ENCODE measurements at places on chromosomes 6 and 20.
A peak's percentile ranks its signal among the peaks of the same experiment; 100 is the strongest.

GRCh38 chr6:151325075-151326050 lies 66.0 kb downstream of the ZBTB2 start:
- DNase-seq: no peak

- no peak for DNase-seq
Measured at GRCh38 chr20:9903048-9903655, 64.3 kb upstream of the PAK5 start.

DNA sequence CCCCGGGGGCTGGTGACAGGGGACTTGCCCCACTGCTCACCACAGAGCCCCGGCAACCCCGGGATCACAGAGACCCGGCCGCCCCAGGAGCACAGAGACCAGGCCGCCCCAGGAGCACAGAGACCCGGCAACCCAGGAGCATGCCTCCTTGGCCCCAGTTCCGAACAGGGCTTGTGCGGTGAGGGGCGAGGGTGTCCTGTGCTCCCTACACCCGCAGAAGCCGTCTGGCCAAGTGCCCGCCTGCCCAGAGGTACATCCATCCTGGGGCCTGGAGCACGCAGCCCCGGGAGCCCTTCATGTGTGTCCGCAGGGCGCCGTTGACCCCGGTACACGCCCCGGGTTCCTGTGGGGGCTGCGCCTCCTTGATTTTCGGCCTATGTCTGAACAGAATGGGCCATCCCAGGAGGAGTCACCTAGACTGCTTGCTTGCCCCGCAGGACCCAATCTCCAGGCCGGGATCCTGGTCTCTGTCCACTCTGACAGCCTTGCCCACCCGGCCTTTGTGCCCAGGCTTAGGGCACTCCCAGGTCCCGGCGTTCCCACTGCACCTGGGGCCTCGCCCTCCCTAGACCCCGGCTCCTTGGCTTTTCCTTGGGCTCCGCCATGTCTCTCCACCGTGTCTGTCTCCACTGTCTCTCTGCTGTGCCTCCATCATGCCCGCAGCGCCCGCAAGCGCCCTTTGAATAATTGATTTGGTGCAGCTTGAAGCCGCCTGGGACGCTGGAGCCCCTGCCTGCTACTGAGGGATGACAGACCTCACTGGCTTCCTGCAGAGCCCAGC lies 219.8 kb downstream of the ERMARD start:
- peak; percentile 17 for DNase-seq

DNA sequence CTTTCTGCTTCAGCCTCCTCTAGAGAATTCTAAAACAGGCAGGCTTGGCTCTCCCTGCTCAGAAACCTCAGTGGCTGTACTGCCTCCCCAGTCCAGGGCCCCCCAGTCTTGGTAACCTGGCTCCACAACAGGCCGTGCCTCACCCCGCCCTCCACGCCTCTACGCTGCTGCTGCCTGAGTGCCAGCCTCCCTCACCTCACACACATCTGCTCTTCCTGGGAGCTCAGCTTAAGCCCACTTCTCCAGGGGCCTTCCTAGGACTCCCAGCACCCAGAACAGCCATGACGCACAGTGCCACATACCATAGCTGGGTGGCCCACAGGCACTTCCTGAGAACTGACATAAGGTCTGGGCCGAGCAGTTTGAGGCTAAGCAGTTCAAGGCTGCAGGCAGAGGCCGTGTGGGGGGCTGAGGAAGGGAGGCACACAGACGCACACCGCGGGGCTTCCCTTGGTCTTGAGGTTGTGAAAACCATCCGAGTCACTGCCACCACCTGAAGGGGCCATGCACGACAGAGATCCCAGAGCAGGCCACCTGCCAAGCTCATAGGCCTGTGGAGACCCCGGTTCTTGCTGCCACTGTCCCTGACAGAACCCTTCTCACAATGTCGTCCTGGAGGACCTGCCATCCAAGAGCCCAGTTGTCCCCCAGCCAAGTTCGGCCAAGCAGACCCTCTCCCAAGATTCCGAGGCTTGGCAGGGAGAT lies 42.6 kb downstream of the DSTN start:
- peak; percentile 47 for DNase-seq

GRCh38 chr6:148451690-148452089 lies 109.1 kb downstream of the SASH1 start:
- DNase-seq: no peak

- no peak for DNase-seq
Measured at GRCh38 chr6:75278474-75279077, 6.0 kb downstream of the TMEM30A start.

DNA sequence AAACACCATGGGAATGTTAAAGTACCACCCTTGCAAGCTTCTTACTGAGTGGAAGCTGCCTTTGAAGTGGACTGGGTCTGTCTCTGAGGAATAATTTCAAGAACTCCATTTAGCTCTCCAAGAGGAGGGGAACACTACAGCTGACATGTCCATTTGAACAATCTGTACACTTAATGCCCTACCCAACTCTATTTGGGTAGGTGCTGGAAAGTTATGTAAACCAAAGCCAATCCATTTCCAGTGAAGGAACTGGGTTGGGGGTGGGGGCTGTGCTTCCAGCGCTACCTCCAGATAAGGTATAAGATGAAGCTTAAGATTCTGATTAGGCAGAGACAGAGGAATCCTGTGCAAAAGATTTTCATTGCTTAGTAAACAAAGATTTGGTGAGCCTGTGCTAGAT lies 122.0 kb downstream of the TCP11 start:
- no peak for DNase-seq

DNA sequence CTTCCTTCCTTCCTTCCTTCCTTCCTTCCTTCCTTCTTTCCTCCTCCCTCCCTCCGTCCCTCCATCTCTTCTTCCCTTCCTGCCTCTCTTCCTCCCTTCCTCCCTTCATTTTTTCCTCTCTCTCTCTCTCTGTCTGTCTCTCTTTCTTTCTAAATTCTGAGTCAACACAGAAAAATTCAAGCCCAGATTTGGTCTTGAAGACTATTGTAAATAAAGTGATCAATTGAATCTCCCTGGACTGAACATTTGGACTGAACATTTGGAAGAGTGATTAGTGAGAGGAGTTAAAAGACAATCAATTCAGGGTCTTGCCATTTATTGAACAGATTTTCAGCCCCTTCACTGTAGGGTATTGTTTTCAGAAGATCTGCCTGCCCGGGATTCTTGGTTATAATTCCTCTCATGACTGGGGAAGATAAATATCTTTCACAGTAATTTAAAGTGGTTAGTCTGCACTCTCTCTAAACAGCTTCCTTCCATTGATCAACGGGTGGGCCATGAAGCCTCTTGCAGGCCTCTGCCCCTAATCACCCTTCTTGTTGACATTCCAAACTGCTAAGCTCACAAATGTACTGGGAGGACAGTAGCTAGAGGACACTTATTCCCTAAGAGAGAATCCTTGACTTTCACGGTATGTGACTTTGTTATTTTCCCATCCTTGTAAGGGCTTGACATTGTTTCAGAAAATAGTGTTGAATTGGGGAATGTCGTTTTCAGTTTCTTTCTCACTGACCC lies 101.7 kb upstream of the BMP2 start:
- no peak for DNase-seq

DNA sequence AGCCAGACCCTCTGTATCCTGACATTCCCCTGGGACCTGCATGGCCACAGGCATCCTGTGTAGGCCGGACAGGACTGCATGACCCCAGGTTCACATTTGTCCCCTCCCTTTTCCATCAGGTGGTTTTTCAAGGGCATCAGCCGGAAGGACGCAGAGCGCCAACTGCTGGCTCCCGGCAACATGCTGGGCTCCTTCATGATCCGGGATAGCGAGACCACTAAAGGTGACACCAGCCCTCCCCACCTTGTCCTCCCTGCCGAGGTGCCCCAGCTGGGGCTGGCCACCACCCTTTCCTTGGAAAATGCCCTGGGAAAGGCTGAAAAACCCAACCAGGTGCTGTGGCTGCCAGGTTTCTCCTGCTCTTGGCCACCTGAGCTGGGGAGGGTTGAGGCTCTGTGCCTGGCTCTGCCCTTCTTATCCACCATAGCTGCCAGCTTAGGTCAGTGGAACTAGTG lies 27.6 kb downstream of the HCK start:
- DNase-seq: no peak

- DNase-seq: peak; percentile 29
Measured at GRCh38 chr6:26420688-26421171, 18.7 kb downstream of the BTN3A1 start.

DNA sequence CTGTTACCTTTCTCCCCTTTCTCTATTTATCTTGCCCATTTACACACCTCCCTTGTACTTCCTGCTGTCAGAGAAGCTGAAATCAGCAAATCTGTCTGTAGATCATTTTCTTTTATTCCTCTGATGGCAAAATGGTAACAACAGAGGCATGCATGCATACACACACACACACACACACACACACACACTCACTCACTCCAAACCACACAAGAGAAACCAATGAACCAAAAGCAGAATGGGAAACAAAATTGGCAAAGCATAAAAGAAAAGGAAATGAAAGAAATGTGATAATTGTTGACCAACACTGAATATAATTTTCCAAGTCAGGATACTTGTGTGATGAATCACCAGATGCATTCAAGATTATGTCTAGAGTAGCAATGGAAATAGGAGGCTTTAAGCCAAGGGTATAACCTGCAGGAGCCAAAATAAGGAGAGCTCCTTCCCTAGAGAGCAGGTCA lies 172.4 kb downstream of the PLCB4 start:
- DNase-seq: no peak

DNA sequence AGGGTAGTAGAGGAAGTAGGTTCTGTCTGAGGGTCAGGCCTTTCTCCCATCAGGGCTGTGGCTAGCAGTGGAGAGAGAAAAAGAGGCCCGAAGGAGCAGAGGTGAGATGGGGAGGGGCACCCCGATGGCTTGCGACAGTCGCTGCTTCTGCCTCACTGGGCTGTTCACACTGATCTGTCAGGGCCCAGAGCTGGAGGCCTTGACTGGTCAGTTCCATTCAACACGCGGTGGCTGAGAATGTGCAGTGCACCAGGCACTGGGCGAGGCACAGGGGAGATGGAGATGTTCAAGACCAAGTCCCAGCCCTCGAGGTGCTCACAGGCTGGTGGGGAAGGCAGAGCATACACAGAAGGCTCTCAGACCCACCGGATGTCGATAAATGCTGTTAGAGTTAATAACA lies 21.4 kb downstream of the SLC12A5 start:
- no peak for DNase-seq

DNA sequence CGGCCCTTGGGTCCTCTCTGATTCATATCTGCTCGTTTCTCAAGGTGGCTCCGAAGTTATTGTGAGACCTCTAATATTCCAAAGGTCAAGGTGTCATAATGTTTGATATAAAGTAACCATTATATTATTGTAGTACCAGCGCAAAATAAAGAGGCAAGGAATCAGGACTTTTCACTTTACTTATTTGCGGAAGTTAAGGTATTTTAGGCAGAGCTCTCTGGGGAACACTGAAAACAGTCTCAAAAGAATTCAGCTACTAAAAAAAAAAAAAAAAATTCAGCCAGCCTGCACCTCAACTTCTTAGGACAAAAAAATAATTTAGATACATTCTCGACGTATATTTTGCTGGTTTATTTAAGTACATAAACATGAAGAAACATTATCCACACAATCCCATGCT lies 2.4 kb downstream of the OSER1 start:
- no peak for DNase-seq

- DNase-seq: no peak
Measured at GRCh38 chr6:15439410-15440025, 193.6 kb downstream of the JARID2 start.

- DNase-seq: no peak
Measured at GRCh38 chr6:107666981-107667601, 157.0 kb downstream of the SCML4 start.

DNA sequence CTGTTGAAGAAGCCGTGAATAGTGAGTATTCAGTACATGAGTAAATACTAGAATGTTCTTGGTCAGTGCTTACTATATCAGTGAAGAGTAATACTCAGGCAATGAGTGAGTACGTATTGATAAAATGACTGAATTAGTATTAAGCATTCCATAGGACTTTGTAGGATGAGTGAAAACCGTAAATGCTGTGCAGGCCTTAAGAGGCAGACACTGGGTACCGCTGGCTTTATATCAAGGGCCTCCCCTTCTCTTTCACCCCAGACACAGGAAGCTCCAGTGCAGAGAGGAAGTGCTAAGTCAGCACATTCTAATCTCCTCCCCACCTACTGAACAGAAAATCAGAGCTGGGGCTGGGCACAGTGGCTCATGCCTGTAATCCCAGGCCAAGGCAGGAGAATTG lies 24.2 kb downstream of the POFUT1 start:
- DNase-seq: peak; percentile 10

DNA sequence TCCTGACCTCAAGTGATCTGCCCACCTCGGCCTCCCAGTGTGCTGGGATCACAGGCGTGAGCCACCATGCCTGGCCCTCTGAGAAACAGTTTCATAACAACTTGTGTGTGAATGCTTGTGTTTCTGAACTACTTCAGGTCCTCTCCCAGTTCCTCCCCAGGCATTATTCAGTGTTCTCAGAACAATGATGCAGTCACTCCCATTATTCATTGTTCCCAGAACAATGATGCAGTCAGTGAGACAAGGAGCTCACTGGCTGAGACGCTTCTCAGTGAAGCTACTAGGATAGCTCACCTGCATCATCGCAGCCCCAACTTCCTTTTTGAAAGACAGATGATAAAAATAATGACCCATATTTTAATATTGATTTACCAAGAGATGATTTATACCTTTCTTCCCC lies 71.5 kb downstream of the NDUFAF5 start:
- no peak for DNase-seq

DNA sequence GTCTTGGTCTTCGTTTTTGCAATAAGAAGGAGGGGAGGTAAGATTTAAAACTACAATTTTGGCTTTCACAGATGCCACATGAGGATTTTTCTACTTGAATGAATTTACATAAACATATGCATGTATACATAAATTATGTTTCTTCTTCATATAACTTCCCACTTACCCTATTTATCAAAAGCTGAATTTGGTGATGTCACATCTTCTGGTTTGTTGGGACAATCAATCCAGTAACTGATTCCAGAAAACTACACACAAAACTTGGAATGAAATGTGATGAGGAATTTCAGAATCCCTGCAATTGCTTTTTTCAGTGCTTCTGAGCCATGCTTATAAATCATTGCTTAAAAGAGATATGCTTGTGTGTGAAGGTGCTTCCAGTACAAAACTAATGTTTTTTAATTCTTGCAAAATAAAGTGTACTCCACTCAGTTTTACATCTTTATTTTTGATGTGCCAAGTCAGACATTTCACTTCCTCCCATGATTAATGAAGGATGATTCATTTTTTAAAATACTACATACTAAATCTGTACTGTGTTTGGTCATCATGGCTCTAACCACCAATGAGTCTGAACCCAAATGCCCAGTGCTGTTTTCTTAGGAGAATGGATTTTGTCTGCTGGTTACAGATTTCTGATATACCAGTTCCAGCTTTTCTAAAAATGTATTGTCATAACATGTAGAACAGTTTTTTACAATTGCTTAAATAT lies 32.1 kb upstream of the RIN2 start:
- no peak for DNase-seq

DNA sequence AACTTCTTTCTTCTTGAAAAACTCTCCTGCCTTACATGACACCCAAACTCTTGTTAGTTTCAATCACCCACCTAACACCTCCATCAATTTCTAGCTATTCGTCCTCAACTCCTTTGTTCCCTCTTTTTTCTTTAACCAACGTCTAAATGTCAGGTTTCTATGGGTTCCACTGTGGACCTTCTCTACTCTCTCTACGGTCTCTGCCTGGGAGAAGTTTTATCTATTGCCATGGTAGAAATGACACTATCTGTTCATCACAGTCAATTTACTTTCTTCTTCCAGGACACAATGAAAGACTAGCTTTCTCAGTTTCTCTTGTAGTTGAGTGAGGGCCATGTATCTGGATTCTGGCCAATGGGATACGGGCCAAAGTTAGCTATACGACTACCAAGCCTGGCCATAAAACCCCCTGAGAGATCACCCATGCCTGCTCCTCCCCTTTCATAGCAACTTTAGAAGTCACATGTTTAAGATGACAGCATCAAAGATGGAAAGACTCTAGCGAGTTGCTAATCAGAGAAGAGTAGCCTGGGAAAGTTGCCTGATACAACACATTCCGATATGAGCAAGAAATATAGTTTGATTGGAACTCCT lies 17.9 kb downstream of the RNGTT start:
- no peak for DNase-seq
